ENCODE measurements at places on chromosomes 3 and 15.

GRCh38 chr3:171806200-171807128, 3.8 kb downstream of the PLD1 start:
- DNase-seq = peak; percentile 79

GRCh38 chr3:50675179-50676030, 678 bp downstream of the DOCK3 start:
- no peak for DNase-seq

- DNase-seq = no peak
Observed at GRCh38 chr3:187567021-187567420, 103.2 kb downstream of the SST start.

DNA sequence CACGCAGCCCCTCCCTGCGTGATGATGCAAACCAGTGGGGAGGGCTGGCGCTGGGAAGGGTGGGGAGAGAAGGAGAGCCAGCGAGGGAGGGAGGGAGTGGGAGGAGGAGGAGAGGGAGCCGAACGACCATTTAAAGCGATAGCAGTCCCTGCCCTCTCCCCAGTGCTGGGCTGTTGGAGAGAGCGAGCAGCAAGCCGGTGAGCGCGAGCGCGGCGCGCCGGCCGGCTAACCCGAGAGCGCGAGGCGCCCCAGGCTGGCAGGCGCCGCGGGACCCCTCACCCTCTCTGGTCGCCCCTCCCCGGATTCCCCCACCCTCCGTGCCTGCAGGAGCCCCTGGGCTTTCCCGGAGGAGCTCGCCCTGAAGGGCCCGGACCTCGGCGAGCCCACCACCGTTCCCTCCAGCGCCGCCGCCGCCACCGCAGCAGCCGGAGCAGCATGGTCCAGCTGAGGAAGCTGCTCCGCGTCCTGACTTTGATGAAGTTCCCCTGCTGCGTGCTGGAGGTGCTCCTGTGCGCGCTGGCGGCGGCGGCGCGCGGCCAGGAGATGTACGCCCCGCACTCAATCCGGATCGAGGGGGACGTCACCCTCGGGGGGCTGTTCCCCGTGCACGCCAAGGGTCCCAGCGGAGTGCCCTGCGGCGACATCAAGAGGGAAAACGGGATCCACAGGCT, at the start of gene GRM7:
Gene GRM7 (plus strand): TSS at position 162 of the 671 bp plus-strand sequence.
- no peak for DNase-seq

GRCh38 chr15:94099574-94099960, 131.8 kb upstream of the MCTP2 start:
- no peak for DNase-seq

GRCh38 chr15:81181220-81181619, 15.5 kb upstream of the IL16 start:
- no peak for DNase-seq

- DNase-seq = no peak
Observed at GRCh38 chr3:45021524-45022297, 4.4 kb upstream of the CLEC3B start.

- no peak for DNase-seq
Observed at GRCh38 chr15:27250223-27250622, 279.2 kb downstream of the GABRG3 start.

- DNase-seq = no peak
Observed at GRCh38 chr3:4994823-4995499, 15.7 kb downstream of the BHLHE40 start.

GRCh38 chr15:70433586-70434324, 329.6 kb downstream of the UACA start:
- no peak for DNase-seq

GRCh38 chr3:188527389-188527788, 373.4 kb downstream of the LPP start:
- DNase-seq = no peak

GRCh38 chr15:46732060-46732459, 985.2 kb upstream of the SEMA6D start:
- DNase-seq = no peak

- no peak for DNase-seq
Observed at GRCh38 chr3:149613988-149614387, 43.8 kb downstream of the WWTR1 start.

DNA sequence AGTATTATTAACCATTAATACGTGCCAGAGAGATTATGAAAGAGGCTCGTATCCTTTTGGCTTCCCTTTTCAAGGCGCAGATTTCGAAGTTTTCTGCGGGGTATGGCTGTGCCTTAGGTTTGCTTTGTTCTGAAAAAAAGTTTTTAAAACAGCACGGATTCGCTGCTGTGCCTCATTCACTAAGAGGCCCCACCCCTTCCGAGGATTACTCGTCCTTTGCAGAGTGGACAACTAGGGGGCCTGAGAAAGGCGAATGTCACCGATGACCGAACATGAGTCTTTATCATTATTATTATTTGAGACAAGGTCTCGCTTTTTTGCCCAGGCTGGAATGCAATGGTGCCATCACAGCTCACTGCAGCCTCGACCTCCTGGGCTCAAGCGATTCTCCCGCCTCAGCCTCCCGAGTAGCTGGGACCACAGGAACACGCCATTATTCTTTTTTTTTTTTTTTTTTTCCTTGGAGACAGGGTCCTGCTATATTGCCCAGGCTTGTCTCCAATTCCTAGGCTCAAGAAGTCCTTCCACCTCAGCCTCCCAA, 684 bp upstream of the RPS27L start:
- no peak for DNase-seq

- DNase-seq = peak; percentile 7
Observed at GRCh38 chr3:161104561-161105551, at the start of gene B3GALNT1. TSS of gene B3GALNT1 (minus strand) at chr3:161105349. CDS start at chr3:161086754, 18,595 bp downstream.

- DNase-seq = no peak
Observed at GRCh38 chr3:186471771-186472170, 72.4 kb downstream of the CRYGS start.

DNA sequence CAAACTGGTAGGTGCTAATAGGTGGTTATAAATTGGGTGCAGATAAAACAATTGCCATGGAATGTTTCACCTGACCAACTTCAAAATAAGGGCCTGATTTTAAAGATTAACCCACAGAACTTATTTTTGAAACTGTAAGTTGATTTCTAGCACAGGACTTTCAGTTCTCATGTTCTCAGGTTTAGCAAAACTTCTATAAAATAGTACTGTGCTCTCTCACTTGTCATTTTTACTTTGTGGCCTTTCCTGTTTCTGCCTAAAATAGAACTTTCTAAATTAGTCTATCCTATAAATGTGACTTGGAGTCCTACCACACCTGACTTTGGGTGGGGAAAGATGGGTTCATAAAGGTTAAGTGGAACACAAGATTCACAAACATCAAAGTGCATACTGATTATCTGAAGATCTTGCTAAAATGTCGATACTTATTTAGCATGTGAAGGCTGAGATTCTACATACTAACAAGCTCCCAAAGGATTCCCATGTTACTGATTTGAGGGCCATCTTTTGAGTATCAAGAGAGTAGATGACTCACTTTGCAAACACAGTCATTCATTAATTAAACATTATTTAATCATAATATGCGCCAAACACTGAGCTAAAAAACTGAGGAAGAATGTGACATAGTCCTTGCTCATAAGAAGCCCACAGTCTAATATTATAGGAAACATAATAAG, 38.6 kb downstream of the BTLA start:
- no peak for DNase-seq

DNA sequence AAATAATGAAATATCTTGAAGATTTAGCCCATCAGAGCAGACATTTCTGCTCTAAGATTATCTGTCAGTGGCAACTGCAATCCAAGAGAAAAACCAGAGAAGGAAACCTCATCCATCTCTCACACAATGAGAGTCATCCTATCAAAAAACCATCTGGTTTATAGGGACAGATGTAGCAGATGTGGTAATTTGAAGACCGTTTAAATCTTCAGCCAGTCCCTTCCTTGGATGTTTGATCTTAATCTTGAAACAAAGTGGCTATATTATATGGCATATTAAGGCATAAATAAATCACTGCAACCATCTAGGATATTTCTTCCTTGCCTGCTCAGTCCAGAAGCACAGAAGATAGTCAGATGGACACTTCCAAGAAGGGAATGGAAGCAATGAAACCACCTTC, 305.3 kb downstream of the MAGI1 start:
- no peak for DNase-seq

DNA sequence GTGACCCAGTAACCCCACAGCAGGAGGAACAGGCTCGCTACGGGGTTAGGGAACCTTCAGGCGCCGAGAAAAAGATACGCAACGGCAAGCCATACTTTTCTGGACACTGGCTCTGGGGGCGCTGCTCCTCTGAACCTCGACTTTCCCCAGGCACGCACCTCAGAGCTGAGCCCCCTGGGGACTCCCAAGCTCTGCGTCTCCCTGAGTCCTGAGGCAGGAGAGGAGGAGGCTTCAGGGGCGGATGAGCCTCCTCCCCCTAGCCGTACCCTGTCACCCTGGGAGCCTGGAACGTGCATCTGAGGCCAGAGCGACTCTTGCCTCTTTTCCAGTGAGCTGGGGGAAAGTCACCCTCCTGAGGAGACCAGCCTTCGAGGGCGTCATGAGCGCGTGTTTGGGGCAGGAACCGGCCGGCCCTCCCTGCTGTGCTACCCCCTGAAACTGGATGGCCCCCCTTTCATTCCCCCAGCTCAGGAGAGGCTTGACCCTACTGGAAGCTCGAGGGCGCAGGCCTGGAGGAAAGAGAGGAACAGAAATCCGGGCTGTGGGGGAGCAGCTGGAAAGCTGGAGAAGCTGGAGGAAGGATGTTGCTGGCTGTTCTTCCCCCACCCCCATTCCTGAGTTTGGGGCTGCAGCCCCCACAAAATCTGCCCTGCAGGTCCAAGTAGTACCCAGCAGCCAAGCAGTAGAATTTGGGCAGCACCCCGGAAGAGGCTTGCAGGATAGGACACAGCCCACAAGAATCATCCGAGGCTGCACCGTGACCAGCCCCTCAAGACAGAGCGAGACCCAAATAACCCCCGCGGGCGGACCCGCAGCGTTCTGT, 25.1 kb upstream of the POLG start:
- DNase-seq = no peak

DNA sequence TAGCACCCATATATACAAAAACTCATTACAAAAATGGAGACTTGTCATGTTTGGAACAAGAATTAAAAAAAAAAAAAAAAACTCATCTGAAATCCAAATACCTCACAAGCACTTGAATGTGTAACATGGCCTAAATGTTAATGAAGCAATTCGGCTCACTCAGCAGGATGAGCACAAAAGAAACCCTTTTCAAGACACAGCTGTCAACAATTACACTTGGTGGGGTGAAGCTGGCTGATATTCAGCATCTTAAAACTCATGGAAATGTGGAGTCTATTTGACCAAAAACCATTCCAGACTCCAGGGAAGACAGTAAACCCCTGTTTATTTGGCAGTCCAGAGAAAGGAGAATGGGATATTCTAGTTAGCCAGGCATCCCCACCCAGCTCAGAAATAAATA, 205.4 kb upstream of the TSC22D2 start:
- DNase-seq = no peak

- DNase-seq = no peak
Observed at GRCh38 chr3:125316949-125317348, 58.2 kb downstream of the ZNF148 start.

- DNase-seq = no peak
Observed at GRCh38 chr15:69727121-69727924, 274.7 kb downstream of the RPLP1 start.

GRCh38 chr15:39661776-39662175, 80.9 kb downstream of the THBS1 start:
- DNase-seq = no peak

- DNase-seq = no peak
Observed at GRCh38 chr3:113147681-113148261, 63.6 kb upstream of the BOC start.

GRCh38 chr15:57288926-57289580, 87.3 kb upstream of the CGNL1 start:
- DNase-seq = no peak

GRCh38 chr3:144770281-144770680, 798.7 kb downstream of the DIPK2A start:
- no peak for DNase-seq

- no peak for DNase-seq
Observed at GRCh38 chr3:104596054-104596453, 770.7 kb upstream of the ALCAM start.

DNA sequence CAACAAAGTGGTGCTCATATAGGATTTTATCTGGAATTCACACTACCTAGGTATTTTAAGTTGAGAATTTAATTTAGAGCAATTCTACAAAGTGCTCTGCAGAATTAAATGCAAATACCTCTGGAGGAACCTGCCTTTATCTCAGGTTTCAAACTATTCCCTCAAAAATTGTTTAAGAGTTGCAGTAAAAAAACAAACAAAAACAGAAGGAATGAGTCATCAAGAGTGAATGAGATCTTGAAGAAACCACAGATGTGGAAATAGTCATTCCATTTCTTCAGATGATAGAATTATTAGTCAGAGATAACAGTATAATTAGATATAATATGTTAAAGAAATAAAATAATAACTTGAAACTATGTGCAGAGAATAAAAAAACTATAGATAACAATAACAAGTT, 80.8 kb upstream of the SCN5A start:
- DNase-seq = no peak

DNA sequence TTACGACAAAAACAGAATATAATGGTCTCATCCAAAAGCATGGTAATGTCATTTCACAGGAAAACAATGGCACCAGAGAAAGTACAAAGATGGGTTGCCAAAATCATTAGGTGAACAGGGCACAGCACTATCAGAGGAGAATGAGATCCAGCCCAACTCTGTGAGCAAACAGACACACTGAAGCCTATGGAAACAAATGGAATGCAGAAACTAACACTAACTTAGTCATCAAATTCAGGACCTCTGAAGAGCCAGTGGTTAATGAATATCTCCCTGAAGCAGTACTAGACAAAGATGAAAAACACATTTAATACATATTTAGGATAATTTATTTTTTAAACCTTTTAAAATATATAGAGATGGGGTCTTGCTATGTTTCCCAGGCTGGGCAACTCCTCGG, 14.6 kb upstream of the RPS17 start:
- no peak for DNase-seq

DNA sequence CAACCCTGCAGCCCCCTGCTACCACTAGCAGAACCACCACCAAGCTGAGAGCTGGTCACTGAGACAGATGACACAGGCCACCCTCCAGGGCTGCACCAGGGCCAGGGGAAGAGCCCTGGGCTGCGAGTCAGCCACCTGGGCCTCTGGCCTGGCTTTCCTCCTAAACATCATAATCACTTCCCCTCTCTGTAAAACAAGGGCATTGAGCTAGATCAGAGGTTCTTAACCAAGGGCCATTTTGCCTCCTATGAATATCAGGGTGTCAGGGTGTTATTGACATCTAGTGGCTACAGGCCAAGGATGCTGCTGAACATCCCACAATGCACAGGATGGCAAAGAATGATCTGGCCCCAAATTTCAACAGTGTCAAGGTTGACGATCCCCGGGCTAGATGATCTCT, 25.2 kb downstream of the TLE3 start:
- DNase-seq = no peak

- no peak for DNase-seq
Observed at GRCh38 chr3:179454887-179455286, 3.6 kb upstream of the GNB4 start.

DNA sequence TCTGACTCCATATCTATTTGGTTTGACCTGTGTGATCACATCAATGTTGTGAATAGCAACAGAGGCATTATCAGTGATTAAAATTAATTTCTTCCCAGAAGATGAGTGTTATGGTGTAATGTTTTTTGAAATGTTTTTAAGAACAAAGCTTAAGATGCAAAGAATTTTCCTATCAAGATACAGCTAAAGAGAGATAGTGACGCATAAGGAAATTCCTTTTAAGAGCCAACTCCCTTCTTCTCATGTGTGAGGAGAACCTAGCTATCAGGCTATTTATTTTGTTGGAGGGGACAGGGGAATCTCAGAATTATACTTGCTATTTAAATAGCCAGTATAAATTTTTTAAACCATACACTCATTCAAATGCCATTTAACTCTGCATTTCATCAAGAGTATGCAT, 71.3 kb downstream of the COL8A1 start:
- DNase-seq = no peak

- no peak for DNase-seq
Observed at GRCh38 chr3:14113965-14114635, 10.6 kb downstream of the CHCHD4 start.
